ENCODE measurements at places on chromosomes 7 and 10. TPM values are rescaled to one million over a fixed set of nuclear protein-coding genes. Genes with fewer than 3 reads are reported as not detected.
A peak's percentile ranks its signal among the peaks of the same experiment; 100 is the strongest.

DNA sequence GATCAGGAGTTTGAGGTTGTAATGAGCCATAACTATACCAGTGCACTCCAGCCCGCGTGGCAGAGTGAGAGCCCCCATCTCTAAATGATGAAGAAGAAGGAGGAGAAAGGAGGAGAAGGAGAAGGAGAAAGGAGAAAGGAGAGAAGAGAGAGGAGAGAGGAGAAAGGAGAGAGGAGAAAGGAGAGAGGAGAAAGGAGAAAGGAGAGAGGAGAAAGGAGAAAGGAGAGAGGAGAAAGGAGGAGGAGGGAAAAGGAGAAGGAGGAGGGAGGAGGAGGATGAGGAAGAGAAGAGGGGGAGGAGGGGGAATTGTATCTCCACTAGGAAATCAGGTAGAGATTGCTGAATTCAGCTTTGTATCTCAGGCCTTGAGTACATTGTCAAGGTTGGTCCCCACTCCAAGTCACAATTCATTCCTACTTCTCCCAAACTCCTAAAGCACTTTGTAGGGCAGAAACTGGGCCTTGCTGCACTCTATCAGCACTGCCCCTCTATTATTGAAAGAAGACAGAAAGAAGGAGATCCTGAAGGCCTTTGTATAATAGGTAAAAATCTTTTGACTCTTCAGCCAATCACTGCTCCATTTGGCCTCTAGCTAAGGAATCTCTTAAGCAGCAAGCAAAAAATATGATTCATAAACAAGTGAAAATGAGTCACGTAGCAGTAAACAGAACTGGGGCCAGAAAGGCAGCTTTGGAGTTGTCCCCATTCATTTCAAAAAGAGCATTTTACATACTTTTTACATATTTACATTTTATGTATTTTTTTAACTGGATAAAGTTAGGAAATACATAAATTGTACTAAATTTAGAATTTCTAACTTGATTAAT, 178.0 kb downstream of the IMMP2L start:
- DNase-seq: no peak

DNA sequence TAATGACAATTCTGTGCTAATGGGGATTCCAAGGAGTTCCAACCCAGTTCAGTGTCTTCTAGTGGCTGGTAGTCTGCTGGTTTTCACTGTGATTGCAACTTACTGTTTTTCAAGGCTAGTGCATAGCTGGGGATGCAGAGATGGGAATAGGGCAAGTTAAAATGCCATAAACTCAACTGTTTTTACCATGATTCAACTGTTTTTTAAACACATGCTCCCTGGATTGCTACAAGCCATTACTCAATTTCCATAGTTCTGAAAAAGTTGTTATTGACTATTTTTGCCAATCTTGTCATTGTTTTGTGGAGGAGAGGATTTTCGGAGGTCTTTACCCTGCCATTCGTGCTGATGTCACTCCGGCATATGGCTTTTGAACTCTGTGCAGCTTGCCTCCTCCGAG, 245.3 kb downstream of the SUGCT start:
- DNase-seq: no peak

GRCh38 chr7:131493581-131493980, 62.8 kb downstream of the PODXL start:
- DNase-seq: no peak

GRCh38 chr7:154440651-154441050, 388.5 kb downstream of the DPP6 start:
- no peak for DNase-seq

GRCh38 chr10:132249226-132249724, 58.5 kb downstream of the STK32C start:
- DNase-seq: no peak

DNA sequence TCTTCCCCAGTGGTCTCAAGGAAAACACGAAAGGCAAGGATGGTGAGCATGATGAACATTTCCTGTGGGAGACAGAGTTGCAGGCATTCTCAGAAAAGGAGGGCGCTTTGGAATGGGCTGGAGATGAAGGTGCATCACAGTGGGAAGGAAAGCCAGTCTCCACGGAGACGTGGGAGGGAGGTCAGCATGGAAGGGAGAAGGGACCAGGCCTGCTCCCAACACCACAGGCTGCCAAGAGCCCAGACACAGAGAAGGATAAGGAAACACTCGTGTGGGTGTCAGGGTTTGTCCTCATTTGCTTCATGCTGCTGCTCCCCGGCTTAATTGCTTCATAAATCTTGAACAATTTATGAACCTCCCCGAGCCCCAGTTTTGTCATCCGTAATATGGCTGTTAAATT, 231.5 kb upstream of the ZNF32 start:
- DNase-seq: no peak

DNA sequence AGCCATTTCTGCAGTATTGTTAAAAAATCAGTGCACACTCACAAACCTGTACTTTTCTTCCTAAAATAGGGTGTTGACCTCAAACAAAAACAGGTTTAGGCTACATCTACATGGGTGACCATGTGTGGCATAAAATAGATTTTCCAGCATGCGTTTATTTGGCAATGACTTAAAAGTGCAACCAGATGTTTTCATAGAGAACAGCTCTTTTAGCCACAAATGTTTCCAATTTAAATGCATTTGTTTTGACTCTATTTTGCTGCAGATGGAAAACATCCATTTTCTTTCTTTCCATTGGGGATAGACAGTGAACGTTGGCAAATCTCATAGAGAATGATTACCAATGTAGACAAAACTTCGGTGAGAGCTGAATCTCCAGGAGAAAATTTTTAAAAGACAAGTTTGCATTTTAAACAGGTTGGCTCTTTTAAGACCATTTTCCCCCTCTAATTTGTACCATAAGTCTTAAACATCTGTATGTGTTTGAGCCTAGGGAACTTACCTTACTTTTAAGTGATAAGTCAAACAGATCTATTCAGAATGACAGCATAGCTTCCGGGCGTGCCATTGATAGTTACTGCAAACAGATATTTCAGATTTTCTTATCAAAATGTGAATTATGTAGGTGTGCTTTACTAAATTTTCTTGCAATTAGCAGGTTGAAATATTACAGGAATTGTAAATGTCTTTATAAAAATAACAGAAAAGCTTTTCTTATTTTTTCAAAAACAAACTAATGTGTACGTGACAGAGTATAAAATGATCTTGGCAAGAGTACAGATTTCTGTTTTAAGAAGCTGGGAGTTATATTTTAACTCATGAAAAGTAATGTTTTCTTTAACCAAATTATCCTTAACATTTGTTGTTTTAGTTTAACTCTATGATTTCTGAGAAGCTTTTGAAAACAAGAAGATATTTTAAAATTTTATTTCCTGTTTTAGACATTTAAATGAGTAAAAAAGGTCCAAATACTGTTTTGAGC, 144.9 kb downstream of the HGF start:
- DNase-seq: no peak

DNA sequence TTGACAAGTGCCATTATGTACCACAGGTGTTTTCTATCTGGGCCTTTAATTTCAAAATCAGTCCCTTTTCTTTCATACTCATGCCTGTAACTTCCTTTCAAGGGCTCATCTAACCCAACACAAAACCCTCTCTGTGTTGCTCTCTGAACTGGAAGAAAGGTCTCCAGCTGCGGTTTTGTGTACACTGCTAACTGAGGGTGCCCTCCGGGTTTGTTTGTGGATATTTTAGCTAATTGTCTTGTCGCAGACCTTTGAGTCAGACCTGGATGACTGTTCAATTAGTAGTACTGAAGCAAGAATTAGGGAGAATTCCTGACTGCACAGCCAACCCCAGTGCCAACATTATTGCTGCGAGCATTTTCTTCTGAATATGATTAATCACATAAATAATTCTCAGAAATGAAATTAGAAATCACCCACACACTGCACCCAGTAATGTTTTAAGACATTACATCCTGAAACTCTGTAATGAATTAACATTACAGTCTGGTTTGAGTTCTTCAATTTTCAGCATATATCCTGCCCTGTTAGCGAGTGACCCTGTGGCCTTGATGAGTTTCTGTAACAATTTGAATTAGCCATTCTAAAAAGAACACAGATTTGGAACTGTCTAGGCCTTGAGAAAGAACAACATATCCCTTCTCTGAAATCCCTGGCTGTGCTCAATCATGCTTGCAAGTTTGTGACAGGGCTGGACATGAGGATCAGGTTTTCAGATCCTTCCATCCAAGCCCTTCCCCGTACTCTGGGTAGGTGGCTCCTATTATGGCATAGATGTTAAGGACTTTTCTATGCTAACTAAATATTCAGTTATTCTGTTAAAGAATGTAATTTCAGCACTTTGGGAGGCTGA, 460.1 kb downstream of the PLXDC2 start:
- DNase-seq: no peak

DNA sequence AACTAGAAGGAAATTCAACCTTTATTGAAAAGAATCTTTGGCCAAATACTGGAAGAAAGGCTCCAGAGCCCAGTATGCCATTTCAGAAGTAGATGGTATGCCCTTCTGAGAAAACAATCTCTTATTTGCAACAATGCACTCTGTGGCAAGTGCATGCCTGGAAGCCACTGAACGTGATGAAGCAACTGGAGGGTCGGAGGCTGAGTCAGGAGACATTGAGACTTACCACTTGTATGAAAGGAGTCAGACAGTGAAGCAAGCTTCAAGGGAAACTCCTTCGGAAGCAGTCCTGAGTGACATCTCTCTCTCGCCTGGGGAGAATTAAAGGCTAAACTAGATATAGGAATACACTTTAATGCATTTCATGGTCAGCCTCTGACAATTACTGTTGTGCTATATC, 353.7 kb downstream of the NRG3 start:
- no peak for DNase-seq

DNA sequence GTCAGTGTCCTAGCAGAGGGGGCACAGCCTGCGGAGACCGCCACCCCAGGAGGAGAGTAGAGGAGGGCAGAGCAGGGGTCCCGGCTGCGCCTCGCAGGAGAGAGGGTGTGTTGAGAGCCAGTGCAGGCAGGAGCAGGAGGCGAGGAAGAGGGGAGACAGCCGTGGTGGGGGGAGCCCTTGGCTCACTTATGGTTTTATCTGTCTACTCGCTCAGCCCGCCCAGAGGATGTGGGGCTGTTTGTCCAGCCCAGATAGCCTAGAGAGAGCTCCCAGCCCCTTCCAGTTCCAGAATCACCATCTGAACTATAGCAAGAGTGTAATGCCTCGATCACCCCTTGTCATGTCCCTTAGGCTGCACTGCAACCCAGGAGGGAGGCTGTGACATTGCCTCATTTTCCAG, 26.6 kb downstream of the SLC29A3 start:
- peak; percentile 49 for DNase-seq

- peak; percentile 61 for DNase-seq
Observed at GRCh38 chr10:35089611-35090161, 455 bp downstream of the CUL2 start.

DNA sequence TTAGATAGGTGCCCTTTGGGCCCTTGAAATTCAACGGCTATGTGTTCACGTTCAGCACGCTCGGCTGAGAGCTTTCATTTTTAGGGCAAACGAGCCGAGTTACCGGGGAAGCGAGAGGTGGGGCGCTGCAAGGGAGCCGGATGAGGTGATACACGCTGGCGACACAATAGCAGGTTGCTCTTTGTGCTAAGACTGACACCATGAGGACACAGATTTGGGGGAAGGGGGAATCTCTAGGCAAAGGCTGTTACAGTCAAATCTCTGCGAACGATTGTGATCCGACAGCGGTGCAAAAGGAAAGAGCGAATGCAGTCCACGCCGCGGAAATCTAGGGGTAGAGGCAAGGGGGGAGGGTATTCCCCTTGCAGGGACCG, 667 bp downstream of the KLLN start:
- peak; percentile 22 for DNase-seq

GRCh38 chr7:134101716-134102115, 25.4 kb upstream of the LRGUK start:
- no peak for DNase-seq

DNA sequence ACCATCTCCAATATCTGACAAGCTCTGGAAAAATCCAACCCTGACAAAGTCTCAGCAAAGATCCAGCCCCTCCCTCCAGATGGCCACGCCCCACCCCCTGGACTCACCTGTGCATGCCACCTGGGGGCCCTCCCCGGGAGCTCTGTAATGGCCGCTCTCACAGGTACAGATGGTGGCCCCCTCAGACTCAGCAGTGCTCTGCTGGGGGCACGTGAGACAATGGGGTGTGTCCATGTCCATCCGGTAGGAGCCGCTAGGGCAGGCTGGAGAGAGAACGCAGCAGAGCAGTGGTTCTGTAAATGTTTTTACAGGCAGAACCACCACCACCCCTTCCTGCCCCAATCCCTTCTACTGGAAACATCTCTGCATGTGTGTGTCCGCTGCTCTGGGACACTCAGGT, 9.5 kb downstream of the EPHA1 start:
- no peak for DNase-seq

GRCh38 chr7:81441750-81442149, 328.1 kb downstream of the HGF start:
- DNase-seq: no peak

SLC18A3 gene
- total RNA-seq: not detected

LRRD1 gene
- not detected for total RNA-seq

IDI1 gene
- 70.0 TPM for total RNA-seq

GSDME gene
- 1.1 TPM for total RNA-seq

PCLO gene
- total RNA-seq: not detected

MKI67 gene
- 86.5 TPM for total RNA-seq

FXYD4 gene
- total RNA-seq: not detected

NPSR1 gene
- total RNA-seq: not detected

TMEM130 gene
- total RNA-seq: not detected

PNLIPRP3 gene
- not detected for total RNA-seq

PGAM2 gene
- total RNA-seq: not detected

LMOD2 gene
- 0.13 TPM for total RNA-seq

CFAP46 gene
- total RNA-seq: not detected

WASHC2C gene
- 25.9 TPM for total RNA-seq
